ENCODE measurements at places on chromosomes 2 and 18. TPM values are rescaled to one million over a fixed set of nuclear protein-coding genes. Genes with fewer than 3 reads are reported as not detected.

The GDF7 gene
- total RNA-seq, result 42.0 TPM

The COLEC12 gene
- total RNA-seq, result 24.3 TPM

The HOXD3 gene
- total RNA-seq, result not detected

The KCNF1 gene
- total RNA-seq, result 0.04 TPM

The SLC30A3 gene
- 0.11 TPM for total RNA-seq

The MYCN gene
- total RNA-seq, result 3.1 TPM

The CCDC148 gene
- not detected for total RNA-seq

The GAL3ST2 gene
- not detected for total RNA-seq

The IL1R2 gene
- total RNA-seq, result 0.13 TPM

The VSNL1 gene
- total RNA-seq, result not detected

All from pulmonary artery endothelial cell (primary cell).